AML-193 (cell line): ENCODE measurements at places on chromosomes 3 and 15.

- DNase-seq: no peak
These were observed 76.7 kb upstream of the MBNL1 start for GRCh38 chr3:152192050-152192449.

DNA sequence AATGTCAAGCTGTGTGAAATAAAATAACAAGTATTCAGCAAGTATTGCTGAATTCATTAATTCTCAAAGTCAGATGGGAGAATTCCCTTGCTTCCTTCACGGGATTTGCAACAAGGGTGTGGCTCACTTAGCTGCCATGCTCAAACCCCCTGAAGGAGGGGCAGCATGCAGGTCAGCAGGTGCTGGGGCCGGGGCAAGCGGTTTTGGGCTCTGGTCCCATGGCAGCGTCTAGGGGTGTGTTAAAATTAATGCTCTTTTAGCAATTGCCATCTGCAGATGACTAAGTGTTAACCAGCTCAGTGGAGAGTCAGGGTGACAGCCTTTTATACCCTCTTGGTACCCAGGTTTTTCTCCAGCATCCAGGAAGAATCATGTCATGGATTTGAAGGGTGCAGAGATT is 40.0 kb upstream of the RBMS3 start:
- no peak for DNase-seq

DNA sequence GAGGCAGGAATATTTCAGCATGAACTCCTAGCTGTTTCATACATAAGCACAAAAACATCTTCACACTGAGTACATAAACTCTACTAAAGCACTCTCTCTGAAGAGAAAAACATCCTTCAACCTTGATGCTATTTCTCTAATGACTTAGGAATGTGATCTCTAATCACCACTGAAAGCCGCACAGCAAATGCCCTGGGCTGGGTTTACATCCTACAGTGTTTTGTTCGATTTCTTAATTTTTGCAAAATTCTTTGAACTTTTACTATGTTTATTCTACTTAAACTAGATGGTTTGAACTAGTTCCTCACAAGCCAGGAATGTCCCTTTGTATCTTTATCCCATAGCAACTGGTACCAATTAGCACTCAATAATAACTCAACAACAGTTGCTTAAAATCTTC is 130.9 kb upstream of the ABI3BP start:
- DNase-seq: no peak

DNA sequence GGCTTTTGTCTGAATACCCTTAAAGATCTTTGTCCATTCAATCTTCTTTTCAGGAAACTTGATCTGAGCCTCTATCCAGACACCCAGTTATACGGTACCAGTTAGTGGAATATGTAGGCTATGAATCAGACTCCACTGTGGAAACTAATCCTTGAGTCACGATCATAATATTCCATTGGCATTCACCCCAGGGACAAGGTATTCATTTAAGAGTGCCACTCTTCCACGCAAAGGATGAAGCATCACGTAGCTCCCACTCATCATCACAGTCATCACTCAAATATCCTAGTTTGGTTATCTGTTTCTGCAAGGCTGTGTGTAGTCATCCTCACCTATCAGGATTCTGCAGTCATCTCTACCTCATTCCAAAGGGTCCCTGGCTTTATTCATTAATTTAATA is 85.6 kb downstream of the NEDD4 start:
- no peak for DNase-seq

- DNase-seq: peak; percentile 7
These were observed 49.4 kb upstream of the SYNPR start for GRCh38 chr3:63228677-63229076.

GRCh38 chr15:99438691-99439523 is 126.9 kb upstream of the MEF2A start:
- DNase-seq: no peak

DNA sequence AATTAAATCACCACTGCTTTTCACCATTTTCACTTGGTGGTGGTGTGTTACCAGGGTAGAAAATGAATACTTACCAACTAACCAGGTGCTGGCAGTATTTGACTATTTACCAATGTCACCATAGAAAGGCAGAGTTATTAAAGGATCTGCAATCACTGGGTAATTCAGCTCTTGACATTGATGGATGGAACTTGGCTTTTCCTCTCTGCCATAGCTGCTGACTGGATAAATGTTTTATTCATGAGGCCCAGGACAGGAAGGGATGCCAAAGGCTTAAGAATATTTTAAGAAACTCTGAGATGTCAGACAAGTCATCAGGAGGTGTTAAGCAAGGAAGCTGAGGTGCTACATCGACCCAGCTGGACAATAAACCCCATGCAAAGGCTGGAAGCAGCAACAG is 495.5 kb upstream of the CFAP20DC start:
- no peak for DNase-seq

DNA sequence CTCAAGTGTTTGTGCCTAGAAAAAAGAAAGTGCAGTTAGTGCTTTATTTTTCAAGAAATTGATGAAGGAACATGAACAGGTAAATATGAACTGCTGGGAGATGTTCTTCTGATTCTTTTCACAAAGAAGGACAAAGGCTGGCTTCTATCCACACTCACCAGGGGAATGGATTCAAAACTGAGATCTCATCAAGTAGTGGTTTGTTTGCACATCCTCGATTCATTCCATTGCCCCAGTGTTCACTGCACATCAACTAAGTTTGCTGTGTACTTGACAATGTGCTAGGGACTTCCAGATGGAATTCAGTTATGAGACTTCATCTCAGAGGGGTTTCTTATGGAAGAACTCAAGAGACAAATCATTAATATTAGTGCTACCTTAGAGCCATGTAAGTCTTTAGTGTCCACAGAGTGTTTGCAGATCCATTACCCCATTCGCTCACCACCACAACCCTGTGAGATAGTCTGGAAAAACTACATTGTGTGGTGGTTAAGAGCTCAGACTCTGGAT is 332.9 kb upstream of the PPP2R3A start:
- no peak for DNase-seq

- peak; percentile 31 for DNase-seq
These were observed 452.5 kb downstream of the RAP2B start for GRCh38 chr3:153614563-153614962.

- DNase-seq: peak; percentile 91
These were observed at the start of gene ZNF106 for GRCh38 chr15:42490671-42491538. ZNF106 (minus strand) TSS chr15:42491141; CDS start chr15:42472289, 18,852 bp downstream.

DNA sequence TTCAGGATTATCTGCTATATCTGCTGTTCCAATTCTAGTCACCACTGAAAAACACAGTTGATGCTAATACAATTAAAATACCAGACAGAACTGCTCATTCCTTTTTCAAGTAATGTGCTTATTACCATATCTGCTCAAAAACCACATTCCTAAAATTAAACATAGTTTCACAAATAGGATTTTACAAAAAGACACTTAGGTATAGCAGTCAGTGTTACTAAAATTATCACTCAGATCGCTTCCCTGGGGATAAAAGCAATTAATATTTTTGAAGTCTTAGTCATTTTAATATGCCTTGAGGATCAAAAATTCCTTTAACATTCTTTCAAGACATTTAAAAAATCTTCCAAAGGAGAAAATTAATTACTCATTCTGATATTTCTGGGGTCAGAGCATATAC is 71.5 kb downstream of the RAD18 start:
- no peak for DNase-seq

DNA sequence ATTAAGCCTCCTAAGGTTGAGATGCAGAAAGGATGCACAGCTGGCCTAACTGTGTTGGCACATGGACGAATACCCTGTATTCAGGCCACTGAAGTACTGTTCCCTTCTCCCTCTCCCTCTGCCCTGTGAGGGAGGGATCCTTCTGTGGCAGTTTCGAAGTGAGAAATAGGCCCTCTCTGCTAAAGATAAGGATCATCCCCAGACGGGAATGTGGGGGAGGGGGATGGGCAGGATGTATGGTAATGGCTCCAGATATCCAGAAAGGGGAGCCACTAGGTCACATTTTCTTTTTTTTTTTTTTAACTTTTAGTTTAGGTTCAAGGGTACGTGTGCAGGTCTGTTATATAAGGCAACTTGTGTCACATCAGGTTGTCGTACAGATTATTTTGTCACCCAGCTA is 463.1 kb downstream of the TBL1XR1 start:
- no peak for DNase-seq

DNA sequence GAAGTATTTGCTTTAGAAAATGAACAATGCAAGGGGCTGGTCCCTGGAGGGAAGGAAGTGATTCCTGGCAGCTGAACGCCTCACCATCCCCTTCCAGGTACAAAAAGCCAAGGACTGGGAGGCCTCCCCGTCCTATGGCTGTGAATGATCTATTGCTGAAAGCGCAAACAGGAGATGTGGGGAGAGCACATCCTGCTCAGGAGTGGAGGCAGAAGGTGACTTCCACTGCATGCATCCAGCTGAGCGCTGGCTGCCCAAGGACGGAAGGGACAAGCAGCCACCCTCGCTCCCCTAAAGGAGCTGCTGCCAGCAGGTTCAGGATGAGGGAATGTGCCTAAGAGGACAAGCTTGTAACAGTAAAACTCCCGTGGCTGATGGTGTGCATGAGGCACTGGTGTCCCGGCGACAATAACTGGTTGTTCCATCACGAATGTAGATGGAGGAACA is 41.4 kb downstream of the ABTB1 start:
- DNase-seq: no peak

GRCh38 chr15:49706805-49707204 is 86.0 kb downstream of the DTWD1 start:
- peak; percentile 65 for DNase-seq

DNA sequence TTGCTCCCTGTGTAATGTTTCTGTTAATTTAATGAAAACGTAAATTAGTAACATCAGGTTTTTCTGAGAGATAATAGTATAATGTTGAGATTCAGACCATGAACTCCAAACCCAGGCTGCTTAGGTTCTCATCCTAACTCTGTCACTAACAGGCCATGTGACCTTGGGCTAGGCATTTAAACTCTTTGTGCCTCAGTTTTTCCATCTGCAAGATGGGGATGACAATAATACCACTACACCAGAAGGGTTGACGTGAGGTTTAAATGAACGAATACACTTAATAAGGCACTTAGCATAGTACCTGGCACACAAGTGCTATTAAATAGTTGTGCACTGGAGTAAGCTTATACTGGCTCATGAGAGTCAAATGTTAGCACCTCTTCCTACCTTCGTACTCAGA is 370.8 kb downstream of the MAGI1 start:
- no peak for DNase-seq
